ENCODE measurements at places on chromosomes 5 and 9. TPM values are rescaled to one million over a fixed set of nuclear protein-coding genes. Genes with fewer than 3 reads are reported as not detected.

DNA sequence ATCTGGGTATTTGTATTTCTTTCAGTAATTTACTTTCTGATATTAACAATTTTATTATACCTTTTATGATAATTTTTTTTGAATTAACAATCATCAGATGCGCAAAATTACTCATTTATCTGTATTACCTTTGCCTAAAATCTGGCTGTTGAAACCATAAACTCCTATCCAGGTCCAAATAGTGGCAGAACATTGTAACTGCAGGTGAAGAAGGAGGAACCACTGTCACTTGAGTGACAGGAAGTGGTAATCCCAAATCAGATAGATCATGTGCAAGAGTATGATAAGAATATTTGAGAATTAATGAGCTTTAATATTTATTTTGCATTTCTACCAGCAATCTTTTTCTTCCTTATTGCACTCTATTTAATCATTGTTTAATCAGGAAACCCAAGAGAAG lies 139.3 kb upstream of the TLE4 start:
- H3K27ac ChIP-seq, result no peak overlapping the region
- no peaks in the 10 kb centered on the region for H3K27me3 ChIP-seq
- DNase-seq, result no peak
- no peaks in the 10 kb centered on the region for H3K4me1 ChIP-seq
- H3K4me3 ChIP-seq, result no peak overlapping the region

DNA sequence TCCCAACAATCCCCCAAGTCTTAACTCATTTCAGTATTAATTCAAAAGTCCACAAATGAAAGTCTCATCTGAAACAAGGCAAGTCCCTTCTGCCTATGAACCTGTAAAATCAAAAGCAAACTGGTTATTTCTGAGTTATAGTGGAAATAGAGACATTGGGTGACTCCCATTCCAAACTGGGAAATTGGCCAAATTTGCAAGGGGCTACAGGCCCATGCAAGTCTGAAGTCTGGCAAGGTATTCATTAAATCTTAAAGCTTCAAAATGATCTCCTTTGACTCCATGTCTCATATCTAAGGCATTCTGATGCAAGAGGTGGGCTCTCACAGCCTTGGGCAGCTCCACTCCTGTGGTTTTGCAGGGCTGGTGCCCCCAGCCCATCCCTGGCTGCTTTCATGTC lies 167.9 kb downstream of the HTR1A start:
- H3K36me3 ChIP-seq, result no peaks in the 10 kb centered on the region
- no peaks in the 10 kb centered on the region for H3K27me3 ChIP-seq
- no peak overlapping the region for H3K27ac ChIP-seq
- H3K4me3 ChIP-seq, result no peak overlapping the region
- H3K4me1 ChIP-seq, result no peaks in the 10 kb centered on the region

- H3K36me3 ChIP-seq, result peaks cover 11% of the 10 kb centered on the region
- H3K27me3 ChIP-seq, result no peaks in the 10 kb centered on the region
- peaks cover 7% of the 10 kb centered on the region for H3K4me1 ChIP-seq
- DNase-seq, result no peak
These were observed 16.7 kb downstream of the PDLIM4 start for GRCh38 chr5:132274050-132274792.

DNA sequence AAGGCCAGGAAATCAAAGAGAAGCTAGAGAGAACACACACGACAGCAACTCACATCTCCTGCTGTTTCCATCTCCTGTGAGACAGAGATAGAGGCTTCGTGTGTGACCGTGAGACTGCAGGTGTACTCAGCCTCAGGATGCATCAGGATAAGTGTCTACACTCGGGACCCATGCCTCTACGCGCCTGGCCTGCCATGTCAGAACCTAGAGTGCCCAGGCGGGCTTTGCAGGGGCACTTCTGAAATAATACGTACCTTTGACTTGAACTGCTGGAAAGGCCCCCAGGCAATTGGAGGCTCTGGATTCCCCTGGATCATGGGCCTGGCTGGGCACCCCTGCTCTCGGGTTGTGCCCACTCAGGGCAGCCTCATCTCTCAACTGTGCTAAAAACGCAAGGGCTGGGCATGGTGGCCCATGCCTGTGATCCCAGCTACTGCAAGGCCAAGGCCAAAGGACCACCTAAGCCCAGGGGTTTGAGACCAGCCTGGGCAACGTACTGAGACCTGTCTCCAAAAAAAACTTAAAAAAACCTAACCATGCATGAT lies 13.0 kb downstream of the CLPTM1L start:
- H3K4me3 ChIP-seq, result no peak overlapping the region
- peaks cover 4% of the 10 kb centered on the region for H3K4me1 ChIP-seq
- no peaks in the 10 kb centered on the region for H3K27me3 ChIP-seq
- no peak for DNase-seq
- H3K36me3 ChIP-seq, result peaks cover 18% of the 10 kb centered on the region

DNA sequence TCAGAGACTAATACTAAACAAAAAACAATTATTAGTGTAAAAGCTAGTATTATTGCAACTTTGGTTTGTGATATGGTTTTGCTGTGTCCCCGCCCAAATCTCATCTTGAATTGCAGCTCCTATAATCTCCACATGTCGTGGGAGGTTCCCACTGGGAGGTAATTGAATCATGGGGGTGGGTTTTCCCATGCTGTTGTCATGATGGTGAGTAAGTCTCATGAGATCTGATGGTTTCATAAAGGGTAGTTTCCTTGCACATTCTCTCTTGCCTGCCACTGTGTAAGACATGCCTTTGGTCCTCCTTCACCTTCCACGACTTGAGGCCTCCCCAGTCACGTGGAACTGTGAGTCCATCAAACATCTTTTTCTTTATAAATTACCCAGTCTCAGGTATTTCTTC lies 325.9 kb upstream of the DAB2 start:
- no peak overlapping the region for H3K4me3 ChIP-seq
- H3K4me1 ChIP-seq, result no peaks in the 10 kb centered on the region

PCDHAC2 gene
- total RNA-seq, result 2.6 TPM

TSLP gene
- total RNA-seq, result 9.2 TPM
